ENCODE measurements at places on chromosomes 1 and 21.

DNA sequence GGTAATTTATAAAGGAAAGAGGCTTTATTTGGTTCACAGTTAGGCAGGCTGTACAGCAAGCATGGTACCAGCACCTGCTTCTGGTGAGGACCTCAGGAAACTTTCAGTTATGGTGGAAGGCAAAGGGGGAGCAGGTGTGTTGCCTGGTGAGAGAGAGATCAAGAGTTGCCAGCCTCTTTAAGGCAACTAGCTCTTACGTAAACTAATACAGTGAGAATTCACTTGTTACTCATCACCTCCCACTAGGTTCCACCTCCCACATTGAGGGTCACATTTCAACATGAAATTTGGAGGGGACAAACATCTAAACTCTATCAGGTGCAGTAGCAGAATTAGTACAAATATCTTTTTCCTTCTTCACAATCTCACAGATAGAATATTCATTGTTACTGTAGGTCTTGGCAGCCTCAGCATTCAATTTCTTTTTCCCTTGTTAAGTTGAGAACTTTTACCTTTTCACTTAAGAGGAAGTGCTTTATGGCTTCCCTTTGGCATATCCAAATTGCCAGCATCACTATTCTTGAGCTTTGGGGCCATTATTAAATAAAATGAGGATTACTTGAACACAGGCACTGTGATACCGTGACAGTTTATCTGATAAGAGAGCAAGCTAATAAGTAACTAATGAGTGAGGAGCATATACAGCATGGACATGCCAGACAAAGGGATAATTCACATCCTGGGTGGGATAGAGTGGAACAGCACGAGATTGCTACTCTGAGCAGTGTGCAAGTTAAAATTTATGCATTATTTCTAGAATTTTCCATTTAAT, 48.4 kb downstream of the MAGI3 start:
- no peak for DNase-seq

DNA sequence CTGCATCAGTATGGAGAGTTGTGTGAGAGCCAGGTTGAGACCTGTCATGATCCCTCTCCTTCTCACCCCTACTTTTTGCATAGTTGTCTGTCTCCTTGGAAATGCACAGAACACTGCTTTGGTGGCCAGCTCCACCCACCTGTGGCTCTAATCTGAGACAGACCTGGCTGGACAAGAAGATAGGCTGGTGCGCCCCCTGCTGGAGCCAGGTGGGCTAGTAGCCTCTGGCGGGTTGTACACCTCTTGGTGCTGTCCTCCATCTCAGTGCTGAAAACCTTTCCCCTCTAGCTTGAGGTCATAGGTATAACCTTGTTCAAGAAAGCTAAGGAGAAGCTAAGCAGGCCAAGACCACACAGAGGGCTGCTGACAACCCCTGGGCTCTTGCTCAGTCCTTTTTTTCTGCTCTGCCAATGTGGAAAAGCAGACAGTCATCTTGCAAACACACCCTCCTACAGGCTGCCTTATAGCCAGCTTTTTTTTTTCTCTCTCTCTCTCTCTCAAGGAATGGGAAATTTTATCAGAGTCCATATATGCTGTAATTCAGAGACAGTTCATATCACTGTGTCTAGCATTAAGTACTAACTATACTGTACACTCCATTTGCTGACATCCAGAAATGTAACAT, 58.8 kb upstream of the SPATA6 start:
- no peak for DNase-seq

DNA sequence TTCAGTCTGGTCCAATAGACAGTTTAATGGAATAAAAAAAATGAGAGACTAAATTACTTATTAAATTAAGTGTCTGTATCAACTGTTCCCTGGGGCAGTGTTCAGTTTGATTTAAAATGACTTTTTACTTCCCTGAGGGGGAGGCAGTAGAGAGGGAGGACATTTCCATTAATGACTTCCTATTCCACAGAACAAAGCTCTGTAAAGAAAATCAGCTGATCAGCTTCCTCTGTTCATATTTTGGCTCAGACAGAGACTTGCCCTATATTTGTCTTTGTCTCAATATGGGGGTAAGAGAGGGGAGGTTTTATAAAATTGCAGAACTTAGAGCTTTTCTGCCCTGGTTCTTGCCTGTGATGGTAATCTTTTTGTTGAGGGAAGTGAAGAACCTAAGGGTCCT, 8.4 kb downstream of the CFAP126 start:
- DNase-seq = peak; percentile 23

DNA sequence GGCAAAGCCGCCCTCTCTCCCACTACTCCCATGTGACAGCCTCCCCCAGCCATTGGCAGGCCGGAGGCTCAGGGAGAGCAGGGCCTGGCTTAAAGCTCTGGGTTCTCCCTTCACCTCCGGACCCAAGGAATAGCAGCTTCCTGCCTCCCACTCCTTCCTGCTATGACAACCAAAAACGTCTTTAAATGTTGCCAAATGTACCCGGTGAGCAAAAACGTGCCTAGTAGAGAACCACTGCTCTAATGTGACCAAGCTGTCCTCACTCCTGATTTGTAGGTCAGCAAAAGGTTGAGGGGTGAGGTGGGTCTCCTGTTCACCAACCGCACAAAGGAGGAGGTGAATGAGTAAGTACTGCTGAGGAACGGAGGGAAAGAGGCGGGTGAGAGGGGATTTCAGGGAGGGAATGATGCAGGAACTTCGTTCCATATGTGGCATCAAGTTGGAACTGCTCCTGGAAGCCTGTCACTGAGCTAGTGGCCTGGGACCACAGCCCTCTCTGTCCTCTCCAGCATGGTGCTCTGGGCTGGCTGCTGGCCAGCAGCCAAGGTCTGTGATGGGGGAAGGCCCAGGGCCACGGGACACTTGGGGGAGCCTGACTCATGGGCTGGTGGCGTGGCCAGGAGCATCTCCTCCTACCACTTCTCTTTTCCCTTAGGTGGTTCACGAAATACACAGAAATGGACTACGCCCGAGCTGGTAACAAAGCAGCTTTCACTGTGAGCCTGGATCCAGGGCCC, 5.7 kb downstream of the MRTO4 start:
- DNase-seq = no peak

- no peak for DNase-seq
These were observed 13.3 kb upstream of the CLSPN start for GRCh38 chr1:35783055-35783583.

- DNase-seq = no peak
These were observed 54.9 kb upstream of the WASF2 start for GRCh38 chr1:27544834-27545233.
